Activated CD4-positive, alpha-beta T cell treated with anti-CD3 and anti-CD28 coated beads, Interleukin-10, Interleukin-2, amounts not matched to agents 100 ng/mL and 50 ng/mL, durations not matched to agents 16 hours and 8 hours (primary cell): ENCODE measurements at places on chromosomes 4 and X.
A peak's percentile ranks its signal among the peaks of the same experiment; 100 is the strongest.

- peak; percentile 44 for DNase-seq
These were observed 2.3 kb upstream of the XPNPEP2 start for GRCh38 chrX:129736491-129736890.

DNA sequence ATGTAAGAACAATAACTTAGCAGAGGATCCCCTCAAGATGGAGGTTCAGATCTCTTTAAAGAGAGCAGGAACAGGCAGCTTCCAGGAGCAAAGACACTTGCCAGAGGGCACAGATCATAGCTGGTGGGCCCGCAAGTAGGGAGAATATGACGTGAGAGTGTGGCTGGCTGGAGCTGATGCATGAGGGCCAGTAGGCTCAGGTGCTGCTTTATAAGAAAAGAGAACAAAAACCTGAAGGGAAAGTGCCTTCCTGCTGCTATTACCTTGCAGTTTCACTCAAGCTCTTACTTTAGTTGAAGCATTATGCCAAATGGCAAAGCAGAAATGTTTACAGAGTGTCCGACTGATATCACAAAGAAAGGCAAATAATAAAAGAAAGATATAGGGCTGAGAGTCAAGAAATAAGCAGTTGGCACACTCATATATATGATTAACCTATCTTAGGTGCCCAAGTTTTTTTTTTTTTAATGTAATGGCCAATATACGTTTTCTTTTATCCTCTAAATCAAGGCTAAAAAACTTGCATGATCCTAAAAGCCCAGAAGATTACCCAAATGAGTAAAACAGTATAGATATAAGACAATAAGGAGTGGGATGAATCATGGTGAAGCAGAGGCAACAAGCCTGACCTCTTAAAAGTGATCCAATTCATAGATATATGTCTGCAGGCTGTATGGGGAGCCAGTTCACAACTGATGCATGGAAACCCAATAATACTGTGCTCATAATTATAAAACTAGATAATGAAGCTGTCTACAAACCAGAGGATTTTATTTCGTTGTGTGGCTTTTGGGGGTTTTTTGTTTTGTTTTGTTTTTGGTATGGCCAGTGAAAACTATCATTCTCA is 12.6 kb downstream of the NR0B1 start:
- DNase-seq: peak; percentile 7

DNA sequence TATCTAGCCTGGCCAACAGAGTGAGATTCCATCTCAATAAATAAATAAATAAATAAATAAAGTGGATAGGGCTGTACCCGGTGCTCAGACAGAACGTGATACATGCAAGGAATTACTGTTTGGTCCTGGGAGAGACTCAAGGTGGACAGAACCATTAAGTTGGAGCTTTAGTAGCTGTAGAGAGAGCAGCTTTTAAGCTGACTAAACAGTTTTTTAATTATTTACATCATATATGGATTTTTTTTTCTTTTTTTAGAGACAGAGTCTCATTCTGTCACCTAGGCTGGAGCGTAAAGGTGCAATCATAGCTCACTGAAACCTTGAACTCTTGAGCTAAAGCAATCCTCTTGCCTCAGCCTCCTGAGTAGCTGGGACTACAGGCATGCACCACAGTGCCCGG is 92.5 kb upstream of the ATP6AP2 start:
- DNase-seq: no peak

DNA sequence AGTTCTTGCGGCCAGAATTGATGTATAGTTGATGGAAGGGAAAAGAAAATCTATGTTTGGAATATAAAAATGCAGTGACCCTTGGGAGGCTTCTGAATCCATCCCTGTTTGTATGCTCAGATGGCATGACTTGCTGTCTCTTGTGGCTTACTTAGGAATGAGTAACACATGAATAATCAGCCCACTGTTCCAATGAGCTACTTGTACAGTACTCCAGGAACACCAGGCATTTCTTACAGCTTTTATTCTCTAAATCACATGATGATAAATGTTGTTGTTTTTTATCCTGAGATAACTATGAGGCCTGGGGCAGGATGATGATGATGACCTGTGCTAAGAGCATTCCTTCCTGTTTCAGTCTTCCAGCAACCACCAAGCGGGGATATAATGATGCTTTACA is 18.9 kb downstream of the TMPRSS11E start:
- no peak for DNase-seq
